ENCODE measurements at places on chromosomes 16 and 17.

DNA sequence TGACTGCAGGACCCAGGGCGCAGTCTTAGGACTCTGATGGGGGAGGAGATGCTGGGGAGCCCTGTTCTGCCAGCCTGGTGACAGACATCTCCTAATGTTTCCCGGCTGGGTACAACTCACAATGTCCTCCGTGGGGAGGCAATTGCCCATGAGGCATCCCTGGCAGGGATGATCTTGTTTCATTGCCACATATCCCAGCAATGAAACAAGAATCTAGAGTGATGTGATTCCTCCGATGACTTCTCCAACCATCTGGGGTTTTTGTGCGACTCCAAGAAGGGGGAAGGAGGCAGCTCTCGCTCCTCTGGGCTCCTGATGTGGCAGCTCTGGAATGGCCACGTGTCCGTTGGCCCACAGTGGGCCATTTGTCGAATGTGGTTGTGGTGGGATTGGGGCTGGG, 255.8 kb downstream of the SEC14L1 start:
- DNase-seq: no peak

GRCh38 chr16:64950262-64950661, 171.6 kb downstream of the CDH11 start:
- no peak for DNase-seq

DNA sequence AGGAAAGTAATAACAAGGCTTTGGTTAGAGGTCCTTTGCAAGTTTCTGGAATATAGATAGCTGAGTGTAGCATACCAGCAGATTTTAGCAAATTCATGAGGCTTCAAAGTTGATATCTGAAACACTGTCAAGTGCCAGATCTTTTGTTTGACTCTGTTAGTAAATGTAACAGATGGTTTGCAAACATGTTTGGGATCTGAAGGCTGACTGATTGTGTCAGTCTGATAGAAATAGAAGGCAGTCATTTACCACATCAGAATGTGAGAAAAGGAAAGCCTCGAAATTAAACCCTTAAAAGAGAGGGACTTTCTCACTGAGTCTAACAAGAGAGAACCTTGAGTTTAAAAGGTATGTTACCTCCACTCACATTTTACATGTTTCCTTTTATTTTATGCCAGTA, 371.5 kb downstream of the KIF2B start:
- no peak for DNase-seq

GRCh38 chr17:65559804-65560627, 1.4 kb downstream of the AXIN2 start:
- DNase-seq: no peak
